SK-N-DZ (cell line): ENCODE measurements at places on chromosomes 1 and 21.

- no peak for DNase-seq
Observed at GRCh38 chr21:35207322-35207721, 158.2 kb upstream of the RUNX1 start.

- DNase-seq = no peak
Observed at GRCh38 chr1:206803221-206803730, 31.0 kb upstream of the IL10 start.

- DNase-seq = no peak
Observed at GRCh38 chr1:226603858-226604559, 55.4 kb downstream of the STUM start.

- no peak for DNase-seq
Observed at GRCh38 chr1:108557296-108557695, 2.6 kb upstream of the EEIG2 start.

DNA sequence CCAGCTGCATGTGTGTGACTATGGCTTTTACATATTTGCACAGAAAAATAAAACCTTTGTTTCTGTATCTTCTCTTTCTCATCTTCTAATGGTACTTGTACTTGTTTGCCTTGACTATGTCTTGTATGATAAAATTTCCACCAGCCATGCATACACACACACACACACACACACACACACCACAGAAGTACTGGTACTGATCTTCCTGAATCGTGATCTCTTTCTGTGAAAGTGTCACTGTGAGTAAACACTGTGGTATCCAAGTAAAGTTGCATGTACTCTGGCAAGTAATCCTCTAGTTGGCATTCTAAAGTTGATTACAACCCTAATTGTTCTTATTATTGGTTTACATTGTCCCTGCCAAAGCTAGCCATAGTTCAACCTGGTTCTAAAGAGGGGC lies 176.7 kb downstream of the CRB1 start:
- no peak for DNase-seq

DNA sequence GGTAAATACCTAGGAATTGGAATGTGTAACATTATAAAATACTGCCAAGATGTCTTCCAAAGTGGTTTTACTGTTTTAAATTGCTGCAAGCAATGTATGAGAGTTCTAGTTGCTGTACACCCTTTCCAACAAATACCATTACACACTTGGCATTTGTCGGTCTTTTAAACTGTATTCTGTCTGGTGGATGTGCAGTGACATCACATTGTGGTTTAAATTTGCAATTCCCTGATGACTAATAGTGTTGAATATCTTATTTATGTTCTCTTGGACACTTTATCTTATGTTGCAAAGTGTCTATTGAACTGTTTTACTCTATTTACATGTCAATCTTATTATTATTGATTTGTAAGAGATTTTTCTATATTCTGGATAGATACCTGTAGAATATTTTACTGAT lies 561.2 kb upstream of the B3GALT2 start:
- no peak for DNase-seq

GRCh38 chr1:173530795-173531693 lies 53.9 kb downstream of the PRDX6 start:
- no peak for DNase-seq

DNA sequence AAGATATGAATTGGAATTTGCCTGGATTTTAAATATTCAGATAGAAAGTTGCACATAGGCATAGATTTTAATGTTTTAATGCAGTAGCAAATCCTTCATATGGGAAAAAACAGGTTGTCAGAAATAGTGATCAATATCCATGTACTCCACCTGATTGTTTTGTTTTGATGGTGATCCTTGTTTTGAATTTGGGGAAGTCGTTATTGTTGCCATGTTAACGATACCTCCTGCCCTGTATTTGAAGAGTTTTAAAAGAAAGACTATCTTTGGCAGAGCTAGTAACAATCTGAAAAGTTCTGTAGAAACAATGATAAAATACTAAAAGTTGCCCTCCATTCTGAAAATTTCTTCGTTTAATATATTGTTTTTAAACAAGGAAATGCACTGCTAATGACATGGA lies 1.1 kb downstream of the CEP350 start:
- DNase-seq = no peak

- no peak for DNase-seq
Observed at GRCh38 chr1:6106321-6106731, 60.6 kb downstream of the KCNAB2 start.

DNA sequence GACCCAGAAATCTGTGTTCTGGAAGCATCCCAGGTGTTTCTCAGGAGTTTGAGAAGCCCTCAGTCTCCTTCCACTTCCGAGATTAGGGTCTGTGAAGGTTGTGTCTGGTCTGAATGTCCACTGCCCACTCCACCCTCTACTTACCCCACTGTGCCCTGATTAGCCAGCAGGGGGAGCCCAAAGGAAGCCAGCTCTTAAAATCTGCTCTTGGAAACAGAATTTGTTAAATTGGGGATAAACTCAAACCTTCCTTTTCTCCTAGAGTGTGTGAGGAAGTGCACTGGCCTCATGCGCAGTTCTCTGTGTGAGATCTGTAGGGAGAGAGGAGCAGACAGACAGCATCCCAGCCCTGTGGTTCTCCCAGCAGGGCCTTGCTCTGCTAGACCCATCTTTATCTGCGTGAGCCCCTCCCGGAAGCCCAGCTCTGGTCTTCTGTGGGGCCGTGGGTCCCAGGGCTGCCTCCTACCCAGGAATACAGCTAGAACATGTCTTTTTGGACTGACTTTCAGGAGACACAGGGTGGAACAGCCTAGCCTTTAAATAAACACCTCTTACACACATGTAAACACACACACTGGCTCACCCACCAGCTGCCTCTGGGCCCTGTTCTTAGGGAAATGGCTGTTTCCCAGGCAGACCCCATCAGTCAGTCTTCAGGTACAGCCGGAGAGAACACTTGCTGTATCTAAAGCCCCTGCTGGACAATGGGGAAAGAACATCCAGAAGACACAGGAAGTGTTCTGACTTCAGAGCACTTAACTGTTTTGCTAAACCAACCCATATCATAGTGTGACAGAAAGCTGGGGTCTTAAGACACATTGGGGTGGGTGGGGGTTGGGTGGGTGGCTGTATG lies 52.2 kb downstream of the SMYD2 start:
- DNase-seq = peak; percentile 41

GRCh38 chr1:21232044-21232443 lies 55.3 kb upstream of the EIF4G3 start:
- DNase-seq = peak; percentile 58

DNA sequence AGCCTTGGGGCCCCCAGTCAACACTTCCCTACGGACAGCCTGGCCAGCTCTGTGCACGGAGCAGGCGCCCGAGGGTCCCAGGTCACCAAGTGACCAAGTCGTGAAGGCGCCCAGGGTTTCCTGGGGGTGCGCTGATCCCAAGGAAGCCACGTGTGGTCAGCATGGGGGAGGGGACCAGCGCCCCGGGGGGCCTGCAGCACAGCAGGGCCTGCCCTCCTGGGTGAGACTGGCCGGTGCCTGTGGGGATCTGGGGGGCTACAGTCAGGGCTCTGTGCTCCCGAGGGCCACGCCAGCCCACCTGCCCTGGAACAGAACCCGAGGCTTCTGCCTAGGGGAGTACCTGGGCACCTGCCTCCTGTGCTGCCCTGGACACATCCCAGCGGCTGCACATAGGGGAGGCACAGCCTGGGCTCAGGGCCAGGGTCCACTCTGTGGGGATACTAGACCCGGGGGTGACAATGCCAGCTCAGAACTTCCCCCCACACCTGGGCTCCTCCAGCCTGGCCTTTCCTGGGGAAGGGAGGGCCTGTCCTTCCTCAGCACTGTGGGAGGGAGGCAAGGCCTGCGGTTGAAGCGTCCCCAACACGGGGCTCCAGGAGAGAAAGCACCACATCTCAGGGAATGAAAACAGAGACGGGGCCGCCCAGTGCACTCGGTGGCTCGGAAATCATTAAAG lies 6.2 kb upstream of the POFUT2 start:
- no peak for DNase-seq

DNA sequence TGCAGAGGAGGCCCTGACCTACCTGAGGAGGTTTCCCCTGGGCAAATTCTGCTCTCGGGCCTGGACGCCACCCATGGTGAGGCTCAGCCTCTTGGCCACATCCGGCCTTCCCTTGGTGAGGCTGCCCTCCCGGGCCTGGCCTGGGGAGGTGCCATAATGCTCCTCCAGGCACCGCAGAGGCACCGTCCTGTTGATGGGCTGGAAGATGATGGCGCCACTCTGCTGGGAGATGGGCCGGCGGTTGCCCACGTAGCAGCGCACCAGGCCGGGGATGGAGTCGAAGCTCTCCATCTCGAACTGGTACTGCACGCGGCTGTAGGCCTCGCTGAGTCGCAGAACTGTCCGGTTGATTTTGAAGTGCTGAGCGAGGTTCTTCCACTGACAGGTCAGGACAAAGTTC lies 92.7 kb downstream of the BCAR3 start:
- no peak for DNase-seq

DNA sequence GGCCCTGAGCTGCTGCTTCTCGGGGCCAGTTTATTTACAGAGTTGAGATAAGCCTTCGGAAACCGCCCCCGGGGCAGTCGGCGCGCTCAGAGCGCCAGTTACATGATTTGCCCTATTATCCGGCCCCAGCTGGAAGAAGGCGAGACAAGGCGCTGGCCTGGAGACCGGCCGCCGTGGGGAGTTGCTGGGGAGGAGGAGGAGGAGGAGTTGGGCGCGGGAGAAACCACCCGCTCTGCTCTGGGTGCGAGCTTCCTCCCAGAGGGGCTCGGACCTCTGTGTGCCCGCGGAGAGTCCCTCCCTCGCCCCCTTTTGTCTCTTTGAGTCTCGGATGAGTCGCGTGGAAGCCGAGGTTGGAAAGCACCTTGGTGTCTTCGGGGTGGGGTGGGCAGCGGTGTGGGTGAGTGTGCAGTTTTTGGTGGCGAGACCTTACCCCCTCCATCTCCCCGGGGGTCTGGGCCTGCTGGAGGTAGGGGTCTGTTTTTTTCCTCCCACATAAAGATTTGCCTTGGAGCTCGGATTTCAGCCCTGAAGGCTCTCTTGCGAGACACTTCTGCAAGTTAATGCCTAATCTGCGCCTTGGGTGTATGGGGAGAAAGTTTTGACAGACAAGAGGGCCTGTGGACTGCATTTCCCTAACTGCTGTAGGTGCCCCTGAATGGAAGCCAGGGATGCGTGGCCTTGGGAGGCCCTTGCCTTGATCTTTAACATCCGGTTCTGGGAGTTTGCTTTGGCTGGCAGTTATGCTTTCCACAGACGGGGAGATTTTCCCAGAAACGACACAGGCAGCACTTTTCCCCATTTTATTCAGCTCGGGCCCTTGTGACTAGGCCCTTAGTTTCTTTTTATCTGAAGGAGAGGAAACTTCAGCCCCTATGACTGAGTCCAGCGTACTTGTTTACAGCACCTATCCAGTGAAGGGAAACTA lies 80.0 kb downstream of the NDUFS5 start:
- DNase-seq = peak; percentile 42

DNA sequence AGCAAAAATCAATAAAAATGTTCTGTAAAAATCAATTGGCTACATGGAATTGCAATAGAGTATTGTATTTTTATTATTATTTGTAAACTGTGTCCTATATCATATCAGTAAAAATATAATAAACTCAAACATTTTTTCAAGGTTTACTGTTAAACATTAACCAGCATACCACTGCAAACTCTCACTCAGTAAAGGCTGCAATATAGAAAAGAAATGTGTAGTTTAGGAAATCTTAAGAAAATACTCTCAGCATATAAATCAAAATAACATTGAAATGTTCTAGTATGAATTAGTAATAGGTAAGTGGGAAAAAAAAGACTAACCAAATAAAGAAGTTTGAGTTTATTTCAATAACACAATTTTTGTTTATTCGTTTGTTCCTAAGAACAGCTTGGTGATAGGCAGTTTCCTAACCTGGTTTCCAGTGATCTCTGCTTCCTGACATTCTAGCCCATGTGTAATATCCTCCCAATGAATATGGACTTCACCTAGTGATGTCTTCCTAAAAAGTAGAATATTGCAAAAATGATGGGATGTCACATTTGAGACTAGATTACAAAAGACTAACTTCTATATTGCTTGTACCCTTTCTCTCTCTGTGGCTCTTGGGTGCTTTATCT lies 870.1 kb downstream of the BRINP3 start:
- DNase-seq = no peak
